Subcutaneous preadipocyte (primary cell): ENCODE measurements at places on chromosomes 3 and 15. TPM values are rescaled to one million over a fixed set of nuclear protein-coding genes. Genes with fewer than 3 reads are reported as not detected.

The CSNK1G1 gene
- total RNA-seq, result 22.0 and 39.7 TPM in 2 replicates

The GABRB3 gene
- 0.59 and 2.6 TPM in 2 replicates for total RNA-seq

The CFAP20DC gene
- total RNA-seq, result 4.0 and 6.5 TPM in 2 replicates

The SNX22 gene
- total RNA-seq, result under 0.01 and 0.39 TPM in 2 replicates

The BTLA gene
- total RNA-seq, result not detected in 2 replicates

The TEX9 gene
- 4.1 and 5.5 TPM in 2 replicates for total RNA-seq

The LZTFL1 gene
- total RNA-seq, result 17.8 and 23.1 TPM in 2 replicates

The SCN11A gene
- total RNA-seq, result under 0.01 TPM in 1 of 2 replicates, not detected in the other

The ALPK3 gene
- under 0.01 and 0.20 TPM in 2 replicates for total RNA-seq
